ENCODE measurements at places on chromosomes 11 and 22.

- DNase-seq = no peak
These were observed 54.6 kb downstream of the LRRC32 start for GRCh38 chr11:76615950-76616349.

- DNase-seq = no peak
These were observed 72.0 kb downstream of the MICAL3 start for GRCh38 chr22:17952273-17952801.

- DNase-seq = no peak
These were observed 83.6 kb upstream of the BLID start for GRCh38 chr11:122199661-122200060.

DNA sequence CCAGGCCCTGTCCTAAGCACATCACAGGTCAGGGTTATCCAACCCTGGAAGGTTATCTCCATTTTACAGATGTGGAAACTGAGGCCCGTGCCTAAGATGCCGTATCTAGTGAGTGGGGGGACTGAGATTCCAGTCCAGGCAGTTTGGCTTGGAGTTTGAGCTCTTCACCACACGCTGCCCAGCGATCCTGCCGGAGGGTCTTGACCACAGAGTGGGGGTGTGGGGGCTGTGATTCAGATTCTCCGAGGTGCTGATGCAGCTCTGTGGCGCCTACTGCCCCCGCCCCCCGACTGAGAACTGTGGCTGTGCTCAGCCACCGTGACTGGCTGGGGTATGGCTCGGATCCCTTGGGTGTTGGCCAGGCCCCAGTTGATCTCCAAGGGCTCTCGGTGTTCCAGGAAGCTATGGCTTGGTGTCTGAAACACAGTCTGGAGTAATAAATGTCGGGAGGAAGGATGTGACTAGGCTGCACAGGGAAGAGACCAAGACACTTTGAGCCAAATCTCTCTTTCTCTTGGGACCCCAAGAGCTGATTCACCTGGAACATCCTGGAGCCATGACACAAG lies 60.6 kb upstream of the RASD2 start:
- no peak for DNase-seq

- DNase-seq = no peak
These were observed 9.1 kb upstream of the SESN3 start for GRCh38 chr11:95239871-95240649.

DNA sequence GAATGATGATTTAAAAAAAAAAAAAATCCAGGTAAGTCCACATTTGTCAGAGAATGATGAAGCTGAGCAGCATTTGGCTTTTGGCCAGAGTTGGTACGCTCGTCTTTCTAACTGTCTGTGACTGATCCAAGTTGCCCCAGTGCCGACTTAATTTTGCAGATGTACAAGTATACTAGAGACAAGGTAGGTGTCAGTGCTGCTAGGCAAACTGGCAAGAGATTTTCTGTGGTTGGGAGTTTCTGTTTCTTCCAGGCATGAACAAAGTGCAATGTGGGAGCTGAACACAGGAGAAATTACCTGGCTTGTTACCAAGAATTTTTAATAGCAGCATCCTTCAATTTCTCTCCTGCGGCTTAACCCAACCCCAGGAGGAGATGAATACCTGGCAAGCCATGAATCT lies 307.7 kb downstream of the BUD13 start:
- no peak for DNase-seq

DNA sequence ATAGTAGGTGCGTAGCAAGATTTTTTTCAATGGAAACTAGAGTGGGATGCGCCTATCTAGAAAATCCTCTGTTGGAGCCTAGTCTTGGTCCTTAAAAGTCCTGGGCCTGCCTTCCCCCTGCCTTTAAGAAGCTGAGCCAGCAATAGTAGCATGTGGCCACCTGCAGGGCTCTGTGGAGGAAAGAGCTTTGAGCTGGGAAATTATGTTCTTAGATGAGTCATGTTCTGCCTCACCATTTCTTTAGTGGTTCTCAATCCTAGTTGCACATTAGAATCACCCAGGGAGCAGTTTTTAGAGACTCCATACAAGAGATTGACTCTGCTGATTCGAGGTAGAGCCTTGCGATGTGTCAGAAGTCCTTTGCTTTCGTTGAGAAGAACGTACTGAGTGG lies 133.5 kb downstream of the COMMD9 start:
- DNase-seq = no peak

- no peak for DNase-seq
These were observed 75.6 kb upstream of the HORMAD2 start for GRCh38 chr22:30004694-30005093.

DNA sequence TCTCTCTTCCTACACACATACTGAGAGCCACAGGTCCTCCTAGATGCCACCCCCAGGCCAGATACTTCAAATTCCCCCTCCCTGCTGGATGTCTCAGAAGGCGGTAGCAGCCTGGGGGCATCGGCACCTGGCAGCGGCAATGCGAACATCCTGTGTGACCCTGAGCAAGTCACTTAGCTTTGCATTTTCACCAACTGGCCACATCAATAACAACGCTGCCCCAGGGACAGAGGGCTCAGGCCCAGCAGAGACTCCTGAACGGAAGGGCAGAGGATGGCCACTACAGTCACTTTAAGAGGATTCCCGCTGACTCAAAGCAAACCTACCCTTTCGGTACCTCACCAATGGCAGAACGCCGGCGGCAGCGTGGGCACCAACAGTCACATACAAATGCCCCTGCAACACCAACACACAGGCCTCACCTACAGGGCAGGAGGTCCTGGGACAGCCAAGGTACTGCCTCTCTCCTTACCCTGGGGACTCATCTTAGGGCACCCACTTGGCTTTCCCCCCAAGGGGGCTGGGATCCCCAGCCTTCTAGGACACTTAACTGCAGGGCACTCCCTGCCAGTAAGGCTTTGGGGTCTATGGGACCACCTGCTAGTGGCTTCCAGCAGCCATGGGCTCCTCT lies 1.6 kb downstream of the LMO1 start:
- no peak for DNase-seq

Measured in iPS DF 19.7 (cell line).